ENCODE measurements at places on chromosomes 13 and 19. TPM values are rescaled to one million over a fixed set of nuclear protein-coding genes. Genes with fewer than 3 reads are reported as not detected.

NTN5 gene
- 0.19 TPM for total RNA-seq

TYK2 gene
- 199 TPM for total RNA-seq

ZNF600 gene
- 17.8 TPM for total RNA-seq

CCNA1 gene
- total RNA-seq = 0.11 TPM

CBARP gene
- total RNA-seq = 0.95 TPM

GPR183 gene
- 29.6 TPM for total RNA-seq

MIR17HG gene
- total RNA-seq = 35.4 TPM

TTYH1 gene
- total RNA-seq = 0.21 TPM

CEACAM8 gene
- total RNA-seq = not detected

LRRC63 gene
- total RNA-seq = 0.51 TPM

SELENOV gene
- total RNA-seq = not detected

LIM2 gene
- 0.31 TPM for total RNA-seq

ZNF253 gene
- 11.9 TPM for total RNA-seq
